Progenitor cell of endocrine pancreas (in vitro differentiated cells): ENCODE measurements at places on chromosomes 16 and 17.
A peak's percentile ranks its signal among the peaks of the same experiment; 100 is the strongest.

- no peak for DNase-seq
Observed at GRCh38 chr16:72877374-72878028, 170.4 kb downstream of the ZFHX3 start.

- no peak for DNase-seq
Observed at GRCh38 chr17:3910420-3911270, 5.6 kb downstream of the P2RX1 start.

GRCh38 chr16:8861563-8862308 is 7.1 kb downstream of the CARHSP1 start:
- no peak for DNase-seq

DNA sequence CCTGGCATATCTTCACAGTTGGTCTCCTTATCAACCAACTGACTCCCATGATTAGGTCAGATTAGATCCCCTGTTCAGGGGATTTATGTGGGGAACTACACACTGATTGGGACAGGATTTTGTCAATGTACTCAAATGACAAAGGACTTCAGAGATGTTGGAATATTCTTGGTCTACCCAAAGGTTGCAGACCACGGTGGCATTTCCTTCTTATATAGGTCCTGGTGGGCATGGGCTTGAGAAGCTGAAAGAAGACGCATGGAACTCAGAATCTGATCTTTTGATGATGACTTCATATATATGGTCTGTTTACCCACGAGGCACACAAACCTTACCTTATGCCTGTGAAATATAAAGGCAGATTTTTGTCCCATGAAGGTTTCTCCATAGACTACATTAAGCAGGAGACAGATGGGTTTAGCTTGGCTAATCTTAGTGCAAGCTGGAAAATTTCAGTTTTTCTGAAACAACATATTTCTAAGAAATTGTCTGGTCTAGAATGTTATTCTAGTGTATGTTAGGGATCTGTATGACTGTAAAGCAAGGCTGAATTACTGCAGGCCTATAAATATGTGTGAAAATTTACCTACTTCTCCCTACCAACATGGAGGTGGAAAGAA is 33.5 kb downstream of the HLF start:
- DNase-seq: no peak

DNA sequence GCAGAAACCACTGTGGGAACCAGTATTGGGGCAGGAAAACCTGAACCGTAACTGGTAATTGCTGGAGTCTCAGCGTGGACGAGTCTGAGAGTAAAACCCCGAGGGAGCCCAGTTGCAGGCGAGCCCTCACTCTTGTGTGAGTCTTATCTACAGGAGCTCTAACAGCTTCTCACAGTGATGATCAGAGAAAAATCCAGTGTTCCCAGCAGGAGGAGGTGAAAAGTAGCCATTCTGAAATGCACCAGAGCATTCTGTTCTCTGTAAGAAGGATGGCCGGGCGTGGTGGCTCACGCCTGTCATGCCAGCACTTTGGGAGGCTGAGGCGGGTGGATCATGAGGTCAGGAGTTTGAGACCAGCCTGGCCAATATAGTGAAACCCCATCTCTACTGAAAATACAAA is 161.2 kb downstream of the COPRS start:
- no peak for DNase-seq

- DNase-seq: no peak
Observed at GRCh38 chr16:19432429-19432828, 14.7 kb downstream of the TMC5 start.

- DNase-seq: no peak
Observed at GRCh38 chr16:67593288-67593687, 31.0 kb downstream of the CTCF start.

- DNase-seq: no peak
Observed at GRCh38 chr16:54655121-54655590, 275.5 kb upstream of the IRX5 start.

DNA sequence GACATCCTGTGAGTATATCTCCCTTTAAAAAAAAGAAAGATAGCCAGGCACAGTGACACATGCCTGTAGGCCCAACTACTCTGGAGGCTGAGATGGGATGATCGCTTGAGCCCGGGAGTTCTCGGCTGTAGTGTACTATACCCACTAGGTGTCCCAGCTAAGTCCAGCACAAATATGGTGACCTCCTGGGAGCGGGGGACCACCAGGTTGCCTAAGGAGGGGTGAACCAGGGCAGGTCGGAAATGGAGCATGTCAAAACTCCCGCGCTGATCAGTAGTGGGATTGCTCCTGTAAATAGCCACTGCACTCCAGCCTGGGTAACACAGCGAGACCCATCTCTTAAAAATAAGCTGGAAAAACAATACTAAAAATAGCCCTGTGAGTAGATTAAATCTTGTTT is 29.4 kb downstream of the GINS2 start:
- no peak for DNase-seq

DNA sequence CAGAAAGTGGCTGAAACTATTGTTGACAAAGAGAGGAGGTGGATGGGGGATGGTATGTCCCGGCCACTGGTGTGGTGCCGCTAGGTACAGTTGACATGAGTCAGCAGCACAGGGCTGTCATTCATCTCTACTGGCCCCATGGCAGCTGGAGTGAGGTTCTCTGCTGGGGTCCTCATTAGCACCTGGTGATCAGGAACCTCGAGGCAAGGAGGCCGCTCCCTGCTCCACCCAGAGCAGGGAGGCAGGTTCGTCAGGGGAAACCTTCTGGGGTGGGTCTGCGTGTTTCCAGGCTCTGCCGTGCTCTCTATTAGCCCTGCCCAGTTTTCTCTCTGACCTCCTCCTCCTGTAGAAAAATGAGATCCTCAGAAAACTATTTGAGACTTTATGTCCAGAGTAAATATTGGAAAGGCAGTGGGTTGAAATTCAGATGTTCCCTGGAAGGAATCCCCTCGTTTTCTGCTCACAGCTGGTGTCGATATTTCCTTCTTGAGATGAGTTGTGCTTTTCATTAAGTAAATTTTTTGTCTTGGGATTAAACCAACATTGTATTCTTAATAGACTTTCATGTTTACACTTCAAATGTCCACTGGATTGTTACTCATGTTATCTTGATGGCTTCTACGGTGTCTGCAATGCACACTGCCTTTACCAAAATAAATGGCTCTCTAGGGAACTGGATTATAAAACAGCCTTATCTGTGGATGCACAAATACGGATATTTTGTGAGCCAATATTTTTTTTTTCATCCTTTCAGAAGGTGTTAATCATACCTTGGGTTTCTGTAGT is 7.1 kb downstream of the NTN1 start:
- DNase-seq: no peak

DNA sequence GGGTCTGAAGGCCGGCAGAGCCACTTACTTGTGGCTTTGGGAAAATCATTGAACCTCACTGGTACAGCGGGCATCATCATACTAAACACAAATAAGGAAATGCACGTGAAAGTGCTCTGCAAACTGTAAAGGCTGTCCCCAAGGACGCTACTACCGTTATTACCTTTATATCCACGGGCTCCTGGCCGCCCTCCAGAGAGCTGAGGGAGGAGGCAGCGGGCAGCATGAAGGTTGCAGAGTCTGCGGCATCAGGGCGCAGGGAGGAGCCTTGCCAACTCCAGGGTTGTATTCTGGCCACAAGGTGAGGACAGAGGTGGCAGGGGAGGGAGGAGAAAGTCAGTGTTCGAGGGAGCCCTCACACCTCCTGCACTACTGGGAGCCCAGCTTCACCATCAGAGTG is 68.3 kb upstream of the GCSH start:
- no peak for DNase-seq

DNA sequence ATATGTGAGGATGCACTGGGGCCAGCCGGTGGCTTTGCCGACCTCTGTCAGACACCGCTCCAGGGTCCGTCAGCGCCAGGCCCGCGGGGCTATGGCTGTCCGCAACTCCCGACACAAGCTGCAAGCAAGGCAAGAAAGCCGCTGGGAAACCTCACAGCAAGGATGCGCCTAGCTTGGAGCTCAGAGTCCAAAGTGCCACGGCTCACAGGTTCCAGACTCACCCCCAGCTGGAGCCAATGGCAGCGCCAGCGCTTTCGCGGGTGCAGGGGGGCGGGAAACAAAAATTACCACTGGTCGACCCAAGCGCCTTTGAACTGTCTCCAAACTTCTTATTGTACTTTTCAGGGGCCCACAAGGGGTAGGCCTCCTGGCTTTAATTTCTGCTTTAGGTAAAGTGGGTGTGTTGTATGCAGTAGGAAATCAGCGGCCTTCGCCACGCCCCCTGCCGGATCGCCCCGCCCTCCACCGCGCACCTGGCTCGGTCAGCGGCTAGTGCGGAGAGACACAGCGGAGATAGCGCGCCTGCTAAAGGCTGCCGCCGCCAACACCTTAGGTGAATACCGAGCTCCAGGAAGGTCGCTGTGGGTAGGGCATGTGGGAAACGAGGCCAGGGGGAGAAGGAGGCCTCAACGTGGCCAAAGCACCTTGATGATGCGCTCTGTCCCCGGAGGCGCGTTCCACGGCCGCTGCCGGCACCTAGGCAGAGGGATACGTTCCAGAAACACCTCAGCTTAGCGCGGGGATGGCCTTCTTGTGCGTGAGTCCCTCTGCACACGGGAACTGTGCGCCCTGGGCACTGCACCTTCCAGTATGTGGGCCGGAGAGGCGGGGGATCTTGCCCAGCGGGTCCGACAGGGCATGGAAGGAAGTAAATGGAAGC is 61.0 kb upstream of the RBL2 start:
- no peak for DNase-seq

GRCh38 chr16:21646091-21646490 is 6.3 kb downstream of the IGSF6 start:
- DNase-seq: no peak

DNA sequence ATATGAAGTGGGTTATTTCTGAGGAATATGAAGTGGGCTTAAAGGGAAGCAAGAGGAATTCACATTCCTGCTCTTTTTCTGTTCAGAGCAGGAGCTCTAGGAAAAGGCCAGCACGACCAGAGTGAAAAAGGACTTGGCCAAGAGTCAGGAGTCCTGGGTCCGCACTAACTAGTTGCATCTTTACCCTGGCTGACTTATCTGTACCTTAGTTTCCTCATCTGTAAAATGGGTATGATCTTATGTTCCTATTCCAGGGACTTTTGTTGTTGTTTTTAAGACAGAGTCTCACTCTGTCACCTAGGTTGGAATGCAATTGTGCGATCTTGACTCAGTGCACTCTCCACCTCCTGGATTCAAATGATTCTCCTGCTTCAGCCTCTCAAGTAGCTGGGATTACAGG is 52.5 kb downstream of the CNGB1 start:
- no peak for DNase-seq

GRCh38 chr16:86436466-86437185 is 73.7 kb upstream of the FOXF1 start:
- DNase-seq: no peak

DNA sequence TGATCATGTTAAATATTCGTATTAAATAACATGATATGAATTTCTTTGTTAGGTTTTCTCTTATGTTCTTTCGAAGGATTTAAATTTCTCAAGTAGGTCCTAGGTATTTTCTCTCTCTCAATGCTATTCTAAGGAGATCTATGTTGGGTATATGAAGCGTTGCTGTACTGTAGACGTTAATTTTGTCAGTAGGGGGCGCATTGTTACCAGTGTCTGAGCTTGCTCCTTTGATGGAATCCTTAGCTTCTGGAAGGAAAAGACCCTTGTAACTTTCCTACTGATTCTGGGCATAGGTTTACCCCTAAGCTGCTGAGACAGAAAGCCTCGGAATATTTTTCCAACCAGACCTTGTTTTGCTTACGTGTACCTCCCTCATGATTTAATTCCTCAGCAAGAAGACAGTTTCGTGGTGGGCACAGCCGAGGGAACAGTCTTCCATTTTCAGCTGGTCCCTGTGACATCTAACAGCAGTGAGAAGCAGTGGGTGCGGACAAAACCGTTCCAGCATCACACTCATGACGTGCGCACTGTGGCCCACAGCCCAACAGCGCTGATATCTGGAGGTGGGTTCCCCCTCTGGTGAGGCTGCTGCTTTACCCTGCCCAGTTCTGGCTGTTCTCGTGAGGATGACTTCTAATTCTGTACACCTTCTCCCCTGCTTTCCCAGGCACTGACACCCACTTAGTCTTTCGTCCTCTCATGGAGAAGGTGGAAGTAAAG is 17.9 kb downstream of the UTP4 start:
- peak; percentile 37 for DNase-seq

DNA sequence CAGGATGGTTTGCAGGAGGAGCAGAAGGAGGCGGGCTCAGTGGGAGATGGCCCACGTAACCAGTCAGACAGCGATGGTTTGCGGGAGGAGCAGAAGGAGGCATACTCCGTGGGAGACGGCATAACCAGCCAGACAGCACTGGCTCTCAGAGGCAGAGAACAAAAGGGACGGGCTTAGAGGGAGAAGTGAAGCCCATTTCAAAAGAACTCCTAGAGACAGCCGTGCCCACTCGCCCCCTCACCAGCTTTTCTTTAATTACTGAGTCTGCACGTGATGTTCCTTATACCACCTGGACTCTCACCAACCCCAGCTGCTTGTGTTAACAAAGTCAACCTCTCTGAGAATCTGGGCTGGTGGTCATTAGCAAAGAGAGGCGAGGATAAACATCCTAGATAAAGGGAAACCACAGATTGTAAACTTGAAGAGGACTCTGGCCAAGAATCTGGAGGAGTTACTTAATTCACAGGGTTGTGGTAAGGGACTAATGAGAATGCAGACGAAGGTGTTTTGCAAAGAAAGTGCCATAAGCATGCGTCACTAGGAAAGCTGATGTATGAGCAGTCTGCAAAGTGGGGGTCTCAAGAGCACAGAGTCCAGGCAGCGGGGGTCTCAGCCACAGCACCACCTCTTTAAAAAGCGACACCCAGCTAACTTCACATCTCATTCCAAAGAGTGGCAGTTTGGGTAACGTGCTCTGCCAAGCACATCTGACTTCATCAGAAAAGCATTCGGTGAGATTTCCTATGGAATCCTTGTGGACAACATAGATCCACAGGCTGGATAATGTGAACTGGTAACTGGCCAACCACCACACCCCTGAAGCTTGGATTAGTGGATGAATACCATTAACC is 51.7 kb downstream of the NXN start:
- DNase-seq: no peak

GRCh38 chr16:66366433-66367299 is at the start of gene CDH5:
CDH5 (plus strand) TSS chr16:66366691; CDS start chr16:66379338, 12,647 bp downstream.
- no peak for DNase-seq

DNA sequence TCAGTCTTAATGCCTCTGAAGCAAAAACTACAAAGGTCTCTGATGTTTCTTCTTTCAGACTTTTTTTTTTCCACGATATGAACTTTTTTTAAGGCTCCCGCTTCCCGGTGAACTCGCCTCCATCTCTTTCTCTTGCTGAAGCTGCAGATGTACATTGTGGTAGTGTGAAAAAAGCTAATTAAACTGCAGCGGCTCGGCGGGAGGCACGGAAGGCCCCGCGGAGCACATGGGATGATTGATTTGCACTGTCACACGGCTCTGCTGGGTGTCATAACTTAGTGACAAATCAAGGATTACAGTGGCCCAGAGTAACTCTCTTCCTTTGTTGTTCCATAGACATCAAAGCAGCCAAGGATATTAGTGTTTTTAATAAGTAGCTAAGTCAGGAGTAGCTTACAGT is 196.3 kb downstream of the AXIN2 start:
- no peak for DNase-seq

DNA sequence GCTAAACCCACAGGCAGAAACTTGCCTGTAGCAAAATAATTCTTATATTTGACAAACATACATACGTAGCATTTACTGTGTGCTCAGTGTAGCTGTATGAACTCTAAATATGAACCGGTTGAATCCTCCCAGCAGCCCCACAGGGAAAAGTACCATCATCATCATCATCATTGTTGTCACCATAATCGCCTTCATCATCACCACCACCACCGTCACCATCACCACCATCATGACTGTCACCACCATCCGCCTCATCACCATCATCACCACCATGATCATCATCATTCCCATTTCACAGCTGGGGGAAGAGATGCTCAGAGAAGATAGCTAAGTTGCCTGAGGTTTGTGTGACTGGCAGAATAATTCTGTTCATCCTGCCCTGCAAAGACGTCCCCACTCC is 81.7 kb downstream of the IRF8 start:
- no peak for DNase-seq

GRCh38 chr16:2009164-2009711 is 383 bp downstream of the ZNF598 start:
- no peak for DNase-seq
